ENCODE measurements at places on chromosomes 11 and 22.

GRCh38 chr11:27239305-27239942, 123.6 kb downstream of the CCDC34 start:
- DNase-seq: no peak

- DNase-seq: no peak
Observed at GRCh38 chr11:14676068-14676467, 32.5 kb downstream of the PDE3B start.

GRCh38 chr11:587546-587945, 11.3 kb downstream of the PHRF1 start:
- no peak for DNase-seq

- peak; percentile 75 for DNase-seq
Observed at GRCh38 chr22:46563381-46564083, 26.1 kb upstream of the CELSR1 start.

- DNase-seq: no peak
Observed at GRCh38 chr11:30426781-30427180, 103.9 kb downstream of the ARL14EP start.

GRCh38 chr11:105152560-105152959, 13.0 kb upstream of the CARD18 start:
- DNase-seq: no peak

GRCh38 chr11:44575288-44575672, 9.8 kb downstream of the CD82 start:
- no peak for DNase-seq

GRCh38 chr11:55726715-55727324, 46.4 kb upstream of the OR5D13 start:
- no peak for DNase-seq

DNA sequence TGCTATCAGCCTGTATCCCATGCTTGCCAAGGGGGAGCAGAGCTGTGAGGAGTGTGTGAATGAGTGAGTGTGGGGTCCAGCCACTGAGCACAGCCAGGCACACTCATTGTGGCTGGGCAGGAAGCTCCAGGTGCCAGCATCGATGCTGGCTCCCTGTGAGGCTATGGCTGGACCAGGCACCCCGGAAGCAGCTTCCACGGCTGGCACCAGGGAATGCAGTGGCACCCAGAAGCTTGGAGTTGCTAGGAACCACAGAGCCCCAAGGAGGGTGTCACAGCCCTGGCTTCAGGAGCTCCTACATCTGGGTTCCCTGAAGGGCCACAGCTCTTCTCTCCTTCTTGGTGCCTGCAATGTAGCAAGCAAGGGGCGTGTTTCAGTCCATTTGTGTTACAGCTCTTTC, 625.9 kb upstream of the RAG2 start:
- no peak for DNase-seq

DNA sequence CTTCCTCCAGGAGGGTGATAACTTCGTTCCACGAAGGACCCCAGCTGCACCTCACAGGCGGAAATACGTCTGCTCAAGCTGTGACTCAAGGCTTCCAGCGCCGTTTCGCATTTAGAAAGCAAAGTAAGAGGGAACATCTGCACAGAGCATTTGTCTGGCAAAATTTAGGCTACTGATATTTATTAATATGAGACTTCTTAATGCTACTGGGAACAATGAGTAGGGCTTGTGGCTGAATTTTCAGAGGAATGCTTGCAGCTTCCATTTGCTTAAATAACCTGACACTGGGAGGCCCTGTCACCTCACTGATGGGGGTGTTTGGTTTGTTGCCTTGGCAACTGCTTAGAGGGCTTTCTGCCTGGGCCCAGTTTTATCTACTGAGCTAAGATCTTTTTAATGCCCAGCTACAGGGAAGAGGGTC, 14.7 kb upstream of the ST14 start:
- DNase-seq: no peak

GRCh38 chr11:43664295-43664694, 16.2 kb upstream of the HSD17B12 start:
- DNase-seq: no peak

GRCh38 chr11:68159161-68159560, 38.0 kb upstream of the CHKA start:
- DNase-seq: no peak

Data from stimulated activated CD4-positive, alpha-beta T cell treated with anti-CD3 and anti-CD28 coated beads, Interleukin-1b, Interleukin-23, amount 100 ng/mL, for 24 hours (primary cell).